ENCODE measurements at places on chromosomes 1 and 21. TPM values are rescaled to one million over a fixed set of nuclear protein-coding genes. Genes with fewer than 3 reads are reported as not detected.

Gene NBPF6
- not detected for total RNA-seq

Gene CCDC17
- total RNA-seq, result not detected

Gene AK2
- 178 TPM for total RNA-seq

Gene AZIN2
- total RNA-seq, result 3.9 TPM

Gene G0S2
- not detected for total RNA-seq
